Hair follicle dermal papilla cell (primary cell): ENCODE measurements at places on chromosomes 3 and 15. TPM values are rescaled to one million over a fixed set of nuclear protein-coding genes. Genes with fewer than 3 reads are reported as not detected.

LINGO1 gene
- not detected in 2 replicates for total RNA-seq

DISP2 gene
- total RNA-seq, result 0.49 and 0.65 TPM in 2 replicates

HIGD2B gene
- total RNA-seq, result not detected in 2 replicates

NR1I2 gene
- 0.16 TPM in 1 of 2 replicates, not detected in the other for total RNA-seq

TTLL13 gene
- 0.16 TPM in 1 of 2 replicates, not detected in the other for total RNA-seq

P2RY13 gene
- not detected in 2 replicates for total RNA-seq

SPTSSB gene
- not detected in 2 replicates for total RNA-seq

THBS1 gene
- 17,561 and 20,362 TPM in 2 replicates for total RNA-seq

ADIPOQ gene
- total RNA-seq, result not detected in 2 replicates

ZNF860 gene
- 0.81 and 0.85 TPM in 2 replicates for total RNA-seq

KIAA1143 gene
- total RNA-seq, result 22.5 and 23.5 TPM in 2 replicates

SOX2 gene
- total RNA-seq, result 6.3 and 8.9 TPM in 2 replicates

GOLIM4 gene
- 43.6 and 44.6 TPM in 2 replicates for total RNA-seq

TNFAIP8L3 gene
- total RNA-seq, result 0.81 and 2.7 TPM in 2 replicates

KLHL6 gene
- total RNA-seq, result under 0.01 TPM in 1 of 2 replicates, not detected in the other

GOLGA6D gene
- under 0.01 TPM in 1 of 2 replicates, not detected in the other for total RNA-seq

TLR9 gene
- total RNA-seq, result under 0.01 TPM in 1 of 2 replicates, not detected in the other

SLC30A4 gene
- total RNA-seq, result 14.2 and 16.1 TPM in 2 replicates

ACOX2 gene
- 24.7 and 28.1 TPM in 2 replicates for total RNA-seq

CFAP44 gene
- total RNA-seq, result 3.0 and 5.4 TPM in 2 replicates

CP gene
- 0.61 and 4.1 TPM in 2 replicates for total RNA-seq

TTC14 gene
- total RNA-seq, result 31.2 and 33.6 TPM in 2 replicates

ABHD10 gene
- 20.9 and 24.5 TPM in 2 replicates for total RNA-seq

GP9 gene
- total RNA-seq, result not detected in 2 replicates

PPARG gene
- 14.8 and 20.8 TPM in 2 replicates for total RNA-seq

FBXW12 gene
- total RNA-seq, result 0.12 and 0.32 TPM in 2 replicates

DET1 gene
- 11.7 and 11.8 TPM in 2 replicates for total RNA-seq

PCLAF gene
- 8.8 and 13.0 TPM in 2 replicates for total RNA-seq

DENND4A gene
- 22.2 and 32.1 TPM in 2 replicates for total RNA-seq

SH3GL3 gene
- 0.24 TPM in 1 of 2 replicates, not detected in the other for total RNA-seq

KLF15 gene
- 0.49 and 1.1 TPM in 2 replicates for total RNA-seq

FILIP1L gene
- total RNA-seq, result 8.9 and 11.0 TPM in 2 replicates

PLA2G4E gene
- not detected in 2 replicates for total RNA-seq
